ENCODE measurements at places on chromosomes 3 and 15.

GRCh38 chr3:130392266-130392665 lies 46.8 kb downstream of the COL6A5 start:
- DNase-seq = no peak

DNA sequence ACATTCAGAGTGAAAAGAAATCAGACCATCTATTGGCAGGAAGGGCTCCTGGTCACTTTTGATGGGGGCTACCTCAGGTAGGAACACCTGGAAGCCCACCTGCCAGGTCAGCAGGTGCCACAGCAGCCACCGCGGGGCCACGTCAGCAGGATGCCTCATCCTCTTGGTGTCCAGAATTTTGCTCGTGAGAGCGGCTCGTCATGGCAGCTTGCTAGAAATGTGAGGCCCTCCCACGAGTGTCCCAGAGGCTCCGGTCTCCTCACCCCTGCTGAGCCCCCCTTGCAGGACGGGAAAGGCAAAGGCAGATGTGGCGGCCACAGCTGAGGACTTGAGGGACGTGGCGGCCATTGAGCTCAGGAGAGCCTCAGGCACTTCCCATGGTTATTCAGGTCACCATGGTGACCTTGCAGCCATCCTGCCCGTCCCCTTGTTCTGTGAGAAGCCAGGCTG lies 129.4 kb downstream of the LRRK1 start:
- no peak for DNase-seq

- DNase-seq = no peak
These were observed 211.4 kb downstream of the RPLP1 start for GRCh38 chr15:69663982-69664381.

GRCh38 chr3:23691357-23691895 lies 114.3 kb upstream of the UBE2E1 start:
- no peak for DNase-seq

DNA sequence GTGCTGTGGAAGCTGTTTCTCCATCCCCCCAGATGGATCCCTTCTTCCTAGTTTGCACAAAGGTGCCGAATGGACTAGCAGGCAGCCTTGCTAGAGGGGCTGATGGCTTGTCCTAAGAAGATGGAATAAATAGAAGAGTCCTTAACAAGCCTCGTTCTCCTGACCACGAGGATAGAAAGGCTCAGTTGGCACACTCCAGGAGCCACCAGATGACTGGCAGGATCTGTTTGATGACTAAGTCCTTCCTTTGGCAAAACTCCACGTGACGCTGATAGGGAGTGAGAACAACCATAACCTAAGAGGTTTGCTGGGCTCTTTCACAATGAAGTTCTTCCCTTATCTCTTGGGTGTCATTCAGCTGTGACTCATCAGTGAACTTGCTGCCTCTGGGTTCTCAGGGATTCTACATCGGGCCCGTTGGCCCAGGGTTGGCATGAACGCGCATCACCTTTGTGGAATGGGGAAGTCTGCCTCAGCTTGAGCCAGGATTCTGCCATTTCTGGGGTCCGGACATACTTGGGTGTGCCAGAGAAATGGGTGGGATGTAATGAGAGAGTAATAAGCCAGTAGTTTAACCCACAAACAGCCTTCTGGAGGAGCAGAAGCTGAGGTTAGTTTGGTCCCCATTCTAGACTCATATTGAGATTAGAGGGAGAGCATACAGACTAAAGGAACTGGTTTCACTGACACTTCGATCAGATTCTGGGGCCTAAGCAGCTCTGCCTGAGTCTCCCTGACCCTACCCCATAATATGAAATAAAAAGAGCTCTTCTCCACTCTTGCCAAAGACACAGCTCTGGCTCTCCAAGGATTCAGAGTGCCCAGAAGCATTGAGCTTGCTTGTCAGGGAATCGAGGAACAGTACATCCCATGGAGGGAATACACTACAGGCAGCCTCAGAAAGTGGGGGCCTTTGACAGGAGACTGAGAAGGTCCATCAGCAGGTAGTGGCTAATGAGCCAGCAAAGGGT lies 2.0 kb upstream of the MELTF start:
- no peak for DNase-seq

Measured in cortex of kidney (tissue), 1 donor.